ENCODE measurements at places on chromosomes 16 and 17. TPM values are rescaled to one million over a fixed set of nuclear protein-coding genes. Genes with fewer than 3 reads are reported as not detected.

Gene ZNF385C
- not detected for total RNA-seq

Gene KRT17
- 1.3 TPM for total RNA-seq

Gene PLEKHH3
- total RNA-seq: 16.4 TPM

Gene CNTNAP4
- total RNA-seq: not detected

Gene PDPK1
- total RNA-seq: 35.9 TPM

Gene PPL
- total RNA-seq: not detected

Gene PIRT
- total RNA-seq: not detected

Gene NHLRC4
- 0.27 TPM for total RNA-seq

Gene P2RX1
- 0.08 TPM for total RNA-seq

- peak; percentile 98 for DNase-seq
Measured at GRCh38 chr17:78933959-78934568, 8.9 kb upstream of the TIMP2 start.

DNA sequence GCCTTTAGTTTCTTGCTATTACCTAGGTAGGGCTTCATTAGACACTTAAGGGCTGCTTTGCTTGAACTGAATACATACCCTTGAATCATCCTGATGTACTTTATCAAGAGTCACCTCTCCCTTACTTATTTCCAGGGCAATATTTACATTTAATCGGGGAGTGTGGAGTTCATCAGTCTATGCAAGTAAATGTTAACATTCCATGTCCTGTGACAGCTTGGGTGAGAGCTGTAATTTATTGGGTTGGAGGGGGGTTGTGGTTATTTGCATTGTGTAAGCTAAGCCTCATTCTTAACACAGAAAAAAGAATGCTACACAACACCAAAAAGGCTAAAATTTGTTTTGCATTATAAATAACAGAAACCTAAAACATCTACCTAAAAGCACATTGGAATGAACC is 16.7 kb downstream of the KCNJ16 start:
- DNase-seq: no peak

DNA sequence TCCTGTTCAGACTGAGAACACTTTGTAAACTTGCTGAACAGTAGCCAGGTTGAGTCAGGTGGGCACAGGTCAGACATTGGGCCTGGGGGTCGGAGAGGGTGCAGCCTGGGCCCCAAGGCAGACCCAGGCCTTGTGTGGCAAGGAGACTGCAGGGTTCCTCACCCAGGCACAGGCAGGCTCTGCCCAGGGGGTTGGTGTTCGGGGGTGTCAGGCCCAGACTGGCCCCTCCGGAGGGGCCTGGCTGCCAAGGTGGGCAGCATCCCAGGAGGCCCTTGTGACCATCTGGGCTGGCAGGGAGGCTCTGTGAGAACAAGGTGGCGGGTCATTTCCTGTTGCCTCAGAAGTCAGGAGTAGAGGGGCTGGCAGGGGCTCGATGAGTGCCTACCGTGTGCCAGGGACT is 585 bp upstream of the MYO15A start:
- DNase-seq: no peak

DNA sequence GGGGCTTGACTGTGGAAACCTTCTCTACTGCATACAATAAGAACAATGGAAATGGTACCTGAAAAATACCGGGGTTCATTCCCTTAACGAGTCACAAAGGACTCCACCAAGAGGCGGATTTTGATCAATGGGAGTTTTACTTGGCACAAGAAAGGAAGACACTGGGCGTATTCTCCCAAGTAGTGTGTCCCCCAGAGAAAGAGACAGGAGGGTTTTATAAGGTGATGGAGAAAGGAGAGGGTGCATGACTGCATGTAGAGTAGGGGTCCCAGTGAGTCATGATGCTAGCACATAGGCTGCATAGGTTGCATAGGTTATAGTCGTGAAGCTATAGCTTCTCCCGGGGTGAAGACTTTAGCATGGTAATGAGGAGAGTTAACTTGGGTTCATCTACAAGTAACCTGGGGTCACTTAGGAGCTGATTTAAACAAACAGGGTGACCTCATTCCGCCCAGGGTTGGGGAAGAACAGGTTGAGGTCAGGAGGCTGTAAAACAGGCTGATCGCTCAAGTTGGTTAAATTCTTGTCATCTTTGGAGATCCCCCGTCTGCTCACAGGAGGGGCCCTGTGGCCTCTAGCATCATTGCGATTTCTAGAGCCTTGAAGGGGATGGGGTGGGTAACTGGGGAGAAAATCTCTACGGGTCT is 1.5 kb downstream of the MPV17L start:
- no peak for DNase-seq

GRCh38 chr17:12691173-12691572 is 25.5 kb downstream of the MYOCD start:
- peak; percentile 73 for DNase-seq

DNA sequence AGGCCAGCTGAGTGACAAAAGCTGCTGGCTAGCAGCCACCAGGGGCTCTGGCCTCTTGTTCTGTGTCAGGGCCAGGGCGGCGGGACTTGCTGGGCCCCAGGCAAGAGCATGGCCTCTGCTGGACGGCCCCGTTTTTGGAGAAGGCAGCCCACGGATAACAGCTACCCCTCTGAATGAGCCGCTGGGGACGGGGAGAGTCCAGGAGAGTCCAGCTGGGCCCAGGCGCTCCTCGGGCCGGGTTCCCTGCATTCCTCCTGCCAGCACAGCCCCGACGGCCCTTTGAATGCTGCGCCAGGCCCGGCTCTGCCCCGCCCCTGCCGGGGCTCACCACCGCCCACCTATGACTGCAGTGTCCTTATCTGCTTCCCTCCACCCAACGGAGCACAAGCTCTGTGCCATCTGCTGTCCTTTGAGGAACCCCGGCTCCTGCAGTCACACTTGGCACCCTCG is 33.4 kb downstream of the SLC7A5 start:
- no peak for DNase-seq

DNA sequence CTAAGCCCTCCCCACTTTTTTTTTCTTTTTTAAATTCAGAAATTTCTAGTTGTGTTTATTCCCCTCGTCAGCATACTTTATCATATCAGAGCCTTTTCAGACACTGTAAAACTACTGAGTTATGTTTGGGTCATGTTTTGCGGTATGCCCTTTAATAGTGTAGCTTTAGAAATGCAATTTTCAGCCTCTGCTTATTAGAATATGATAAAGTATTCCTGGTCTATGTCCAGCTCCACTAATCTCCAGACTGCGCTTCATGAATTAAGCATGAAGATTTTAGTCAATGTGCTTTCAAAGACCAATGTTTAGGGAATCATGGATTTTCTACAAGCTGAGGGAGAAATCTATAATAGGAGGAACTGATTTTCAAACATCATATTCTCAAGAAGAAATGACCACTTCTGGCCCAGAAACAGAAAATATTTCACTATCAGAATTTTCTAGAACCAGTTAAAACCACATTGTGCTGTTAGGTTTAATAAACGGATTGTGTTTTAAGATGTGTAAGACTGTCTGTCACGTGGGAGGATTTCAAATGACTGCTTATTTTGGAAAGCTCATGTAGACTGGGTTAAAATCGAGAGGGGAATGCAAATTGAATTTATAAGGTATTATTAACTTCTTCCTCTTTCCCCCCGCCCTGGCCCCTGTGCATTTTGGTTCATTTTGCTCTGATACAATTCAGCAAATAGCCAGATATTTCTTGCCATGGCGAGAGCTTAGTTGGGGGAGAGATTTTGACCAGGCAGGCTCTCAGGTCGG is 498.5 kb downstream of the WWOX start:
- DNase-seq: no peak

GRCh38 chr17:13194887-13195286 is 177.1 kb upstream of the ELAC2 start:
- no peak for DNase-seq

DNA sequence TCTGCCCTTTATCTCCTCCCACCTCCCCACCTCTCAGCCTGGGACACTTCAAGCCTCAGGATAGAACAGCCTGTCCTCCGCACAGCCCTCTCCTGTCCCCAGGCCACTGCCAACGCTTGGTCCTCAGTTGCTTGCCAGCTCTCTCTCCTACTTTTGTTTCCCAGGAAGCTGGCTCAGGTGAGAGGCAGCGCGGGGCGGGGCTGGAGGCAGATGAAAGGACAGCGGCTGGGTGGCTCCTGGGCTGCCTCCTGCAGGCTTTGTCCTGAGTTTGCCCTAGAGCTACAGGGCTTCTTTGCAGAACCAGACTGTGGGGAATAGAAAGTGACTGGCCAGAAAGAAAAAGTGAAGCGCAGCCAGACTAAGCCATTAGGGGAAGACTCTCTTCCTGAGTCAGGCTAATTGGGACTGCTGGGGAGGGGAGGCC is 48.2 kb upstream of the CDC42EP4 start:
- no peak for DNase-seq

DNA sequence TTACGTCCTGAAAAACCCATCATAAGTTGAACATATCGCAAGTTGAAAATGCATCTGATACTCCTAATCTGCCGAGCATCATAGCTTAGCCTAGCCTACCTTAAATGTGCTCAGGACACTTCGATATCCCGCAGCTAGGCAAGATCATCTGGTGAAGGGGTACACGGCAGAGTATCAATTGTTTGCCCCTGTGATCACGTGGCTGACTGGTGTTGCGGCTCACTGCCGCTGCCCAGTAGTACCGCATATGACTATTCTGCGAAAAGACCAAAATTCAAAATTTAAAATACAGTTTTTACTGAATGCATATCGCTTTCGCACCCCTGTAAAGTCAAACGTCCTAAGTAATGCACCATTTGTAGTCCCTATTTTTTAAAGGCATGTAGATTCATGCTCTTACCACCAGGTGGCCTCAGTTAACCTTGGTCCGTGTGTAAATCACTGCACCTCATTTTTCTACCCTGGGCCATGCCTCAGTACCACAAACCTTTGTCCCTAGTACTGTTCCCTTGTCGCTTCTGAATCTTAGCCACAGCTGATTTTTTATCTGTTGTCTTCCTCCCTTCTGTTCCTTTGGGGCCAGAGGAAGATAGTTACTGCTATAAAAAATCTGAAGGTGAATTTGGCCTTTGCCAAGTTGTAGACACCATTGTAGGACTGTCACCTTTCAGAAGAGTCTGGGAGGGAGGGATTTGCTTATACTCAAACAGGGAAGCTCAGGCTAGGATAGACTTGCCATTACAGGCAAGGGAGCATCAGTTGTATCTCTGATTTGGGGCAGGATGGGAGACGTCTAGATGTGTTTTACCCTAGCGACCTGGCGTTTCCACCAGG is 34.4 kb downstream of the WWP2 start:
- DNase-seq: peak; percentile 43

DNA sequence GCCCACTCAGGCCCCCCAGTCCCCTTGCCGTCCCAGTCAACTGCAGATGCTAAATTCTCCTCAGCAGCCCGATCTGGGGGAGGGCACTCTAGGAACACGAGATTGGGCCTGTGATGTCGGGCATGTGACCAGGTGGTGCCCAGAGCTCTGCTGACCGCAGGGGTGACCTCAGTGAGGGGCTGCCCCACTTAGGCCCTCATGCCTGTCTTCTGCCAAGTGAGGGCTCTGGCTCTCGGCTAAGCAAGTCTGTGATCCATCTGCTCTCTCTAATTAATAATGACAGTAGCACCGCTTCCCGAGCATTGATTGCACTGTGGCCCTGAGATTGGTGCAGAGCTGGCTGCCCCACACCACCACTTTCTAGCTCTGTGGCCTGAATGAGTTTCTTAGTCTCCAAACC is 138.8 kb downstream of the MRM1 start:
- DNase-seq: no peak

GRCh38 chr17:6994118-6994598 is 1.7 kb upstream of the ALOX12 start:
- DNase-seq: no peak

GRCh38 chr16:72704746-72705372 is 343.1 kb downstream of the ZFHX3 start:
- no peak for DNase-seq

GRCh38 chr17:27899525-27899924 is 6.4 kb upstream of the LYRM9 start:
- DNase-seq: no peak

DNA sequence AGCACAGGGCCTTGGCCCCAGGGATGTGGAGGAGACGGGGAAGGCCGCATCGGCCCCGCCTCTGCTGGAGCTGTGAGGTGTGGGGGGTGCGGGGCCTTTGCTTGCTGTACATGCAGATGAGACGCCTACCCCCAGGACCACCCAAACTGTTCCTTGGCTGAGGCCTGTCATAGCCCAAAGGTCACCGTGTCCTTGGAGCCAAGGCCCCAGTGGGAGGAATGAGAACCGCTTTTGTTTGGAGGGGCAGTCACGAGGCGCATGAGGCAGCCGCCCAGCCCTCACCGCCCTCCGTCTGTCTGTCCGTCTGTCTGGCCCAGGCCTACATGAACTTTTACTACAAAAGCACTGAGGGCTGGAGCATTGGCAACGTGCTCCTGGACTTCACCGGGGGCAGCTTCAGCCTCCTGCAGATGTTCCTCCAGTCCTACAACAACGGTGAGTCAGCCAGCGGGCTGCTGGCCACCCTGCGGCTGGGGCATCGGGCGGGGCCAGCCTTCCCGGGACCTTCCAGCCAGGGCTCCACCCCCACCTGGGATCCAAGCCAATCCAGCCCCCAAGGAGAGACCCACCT is 8.8 kb downstream of the TAX1BP3 start:
- peak; percentile 85 for DNase-seq

GRCh38 chr17:50943575-50943933 is 77.4 kb upstream of the TOB1 start:
- DNase-seq: no peak

DNA sequence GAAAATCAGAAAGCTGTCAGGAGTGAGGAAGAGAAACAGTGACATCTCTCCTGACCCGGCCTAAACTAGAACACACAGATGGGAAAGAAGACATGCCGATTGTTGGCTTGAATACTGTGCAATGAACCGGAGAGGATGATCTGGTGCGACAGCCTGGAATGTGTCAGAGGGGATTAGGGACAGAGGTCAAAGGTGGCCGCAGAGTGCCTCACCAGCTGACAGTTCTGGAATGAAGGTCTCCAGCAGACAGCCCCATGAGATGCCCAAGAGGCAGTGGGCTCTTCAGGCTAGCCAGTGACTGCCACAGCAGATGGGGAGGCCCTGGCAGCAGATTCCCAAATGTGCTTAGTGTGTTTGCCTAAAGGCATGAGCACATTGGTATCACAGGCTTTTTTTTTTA is 623.2 kb downstream of the CDH8 start:
- no peak for DNase-seq

DNA sequence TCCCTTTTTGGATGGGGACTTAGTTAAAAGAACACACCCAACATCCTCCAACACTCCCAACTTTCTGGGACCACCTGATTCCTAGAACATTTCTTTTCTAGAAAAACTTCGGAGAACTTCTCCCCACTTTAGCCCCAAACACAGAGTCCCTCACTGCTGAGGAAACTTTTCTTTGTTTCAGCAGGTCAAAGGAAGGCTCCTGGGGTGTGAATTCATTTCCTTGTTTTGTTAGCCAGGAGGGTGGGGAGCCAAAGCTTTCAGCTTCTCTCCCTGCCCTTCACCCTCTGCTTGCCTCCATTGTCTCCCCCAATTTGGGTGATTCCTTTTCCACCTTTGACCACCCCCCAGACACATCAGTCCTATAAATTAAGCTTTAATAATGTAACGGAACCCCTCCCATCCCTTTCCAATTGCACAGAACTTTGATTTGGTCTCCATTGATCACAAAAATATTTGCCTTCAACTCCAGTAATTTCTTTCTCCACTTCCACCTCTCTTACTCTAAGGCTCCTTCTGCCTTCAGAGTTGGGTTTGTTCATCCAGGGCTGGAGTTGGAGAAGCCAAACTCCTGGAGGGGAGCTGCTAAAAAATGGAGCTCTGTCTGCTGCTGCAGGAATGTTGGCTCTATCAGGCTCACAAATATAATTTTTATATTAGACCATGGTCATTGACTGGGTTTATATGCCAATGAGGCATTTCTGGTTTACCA is 10.3 kb downstream of the HOXB4 start:
- DNase-seq: no peak

GRCh38 chr16:88539261-88539651 is 30.9 kb upstream of the ZC3H18 start:
- no peak for DNase-seq

GRCh38 chr17:72120642-72121163 is at the start of gene SOX9:
TSS of gene SOX9 (plus strand) at chr17:72121020. CDS start at chr17:72121392, 372 bp downstream.
- DNase-seq: peak; percentile 79

- DNase-seq: no peak
Measured at GRCh38 chr17:1639549-1640180, 5.9 kb downstream of the SCARF1 start.
